GF-D8 (cell line): ENCODE measurements at places on chromosomes 5 and 9.

DNA sequence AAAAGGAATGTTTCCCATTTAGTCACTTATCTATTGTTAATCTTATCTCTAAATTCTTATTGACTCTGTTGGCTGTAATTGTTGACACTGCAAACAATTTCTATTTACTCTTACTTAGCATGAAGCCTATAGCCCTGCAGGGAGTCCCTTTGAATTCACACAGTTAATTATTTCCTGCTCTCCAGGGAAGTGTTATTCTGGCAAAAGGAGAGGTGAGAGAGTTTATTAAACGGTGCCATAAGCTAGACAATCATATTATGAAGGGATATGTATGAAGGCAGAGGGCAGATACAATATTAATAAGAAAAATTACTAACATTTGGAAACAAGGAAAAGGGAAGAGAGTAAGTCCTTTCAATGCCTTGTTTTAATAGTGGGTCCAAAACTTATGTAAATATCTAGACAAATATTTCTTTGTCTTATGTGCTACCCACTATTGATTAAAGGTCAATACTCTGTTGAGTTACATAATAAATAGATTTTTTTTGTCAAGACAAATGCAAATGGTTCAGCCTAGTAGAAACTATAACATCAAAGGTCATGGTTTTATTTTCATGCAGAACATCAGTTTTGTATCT is 107.1 kb downstream of the CDH18 start:
- no peak for DNase-seq

DNA sequence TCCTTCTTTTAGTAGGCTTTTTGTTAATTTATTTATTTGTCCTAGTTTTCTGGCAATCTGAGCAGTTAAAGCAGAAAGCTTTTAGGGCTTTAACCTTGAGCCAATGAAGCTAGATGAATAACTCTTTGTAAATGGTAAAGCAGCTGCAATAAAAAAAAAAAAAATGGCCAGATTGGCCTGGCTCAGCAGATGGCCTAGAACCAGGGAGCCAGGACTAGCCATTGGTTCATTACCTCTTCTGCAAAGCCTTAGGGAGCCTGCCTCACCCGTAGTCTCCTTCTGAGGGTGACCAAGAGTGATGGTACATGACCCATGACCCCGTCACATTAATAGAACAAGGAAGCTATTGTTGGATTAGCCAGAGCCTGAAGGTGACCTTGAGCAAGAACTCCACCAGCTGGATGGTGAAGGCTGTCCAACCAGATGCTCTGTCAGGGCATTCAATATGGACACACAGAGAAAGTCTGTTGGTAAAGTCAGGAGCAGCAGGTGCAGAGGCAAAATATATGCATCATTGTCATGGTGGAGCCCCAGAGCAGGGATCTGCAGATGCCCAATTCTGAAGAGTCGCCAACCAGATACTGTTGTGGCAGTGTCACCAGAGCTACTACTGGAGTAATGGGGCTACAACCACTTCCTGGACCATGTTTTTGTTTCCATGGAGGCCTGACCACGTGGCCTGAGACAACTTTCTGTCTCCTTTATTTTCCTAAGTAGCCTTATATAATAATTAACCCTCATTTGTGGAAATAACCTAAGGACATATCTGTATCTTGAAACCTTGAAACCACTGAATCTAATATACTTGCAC is 100.7 kb downstream of the MTX3 start:
- DNase-seq: no peak

GRCh38 chr5:76082772-76083554 is at the start of gene SV2C:
Gene SV2C (plus strand): TSS chr5:76083383. CDS start chr5:76131751, 48,368 bp downstream.
- DNase-seq: no peak

DNA sequence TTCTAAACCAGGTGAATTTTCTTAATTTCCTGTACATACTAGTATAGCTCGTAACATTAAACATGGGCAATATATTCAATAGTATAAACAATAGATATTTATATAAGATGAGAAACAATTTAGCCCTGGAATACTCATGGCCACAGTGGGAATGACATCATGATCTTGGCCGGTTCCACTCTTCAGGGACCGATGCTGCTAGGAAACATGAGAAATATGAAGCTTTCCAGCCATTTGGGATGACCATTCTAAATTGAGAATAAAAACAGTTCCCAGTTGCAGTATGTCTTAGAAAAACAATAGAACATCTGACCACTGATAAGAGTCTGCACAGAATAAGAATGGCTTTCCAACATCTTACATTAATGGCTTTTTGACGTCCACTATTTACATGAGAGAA is 33.3 kb upstream of the SLCO6A1 start:
- DNase-seq: no peak

DNA sequence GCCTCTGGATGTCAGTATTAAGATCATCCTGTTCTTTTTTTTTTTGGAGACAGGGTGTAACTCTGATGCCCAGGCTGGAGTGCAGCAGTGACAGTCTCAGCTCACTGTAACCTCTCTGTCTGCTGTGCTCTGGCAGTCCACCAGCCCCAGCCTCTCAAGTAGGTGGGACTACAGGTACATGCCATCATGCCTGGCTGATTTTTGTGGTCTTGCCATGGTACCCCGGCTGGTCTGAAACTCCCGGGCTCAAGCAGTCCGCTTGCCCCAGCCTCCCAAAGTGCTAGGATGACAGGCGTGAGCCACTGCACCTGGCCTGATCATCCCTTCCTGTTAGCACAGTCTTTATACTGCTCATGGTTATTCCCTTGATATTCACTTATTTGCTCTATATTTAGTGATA is 3.5 kb downstream of the KDM4C start:
- DNase-seq: no peak

DNA sequence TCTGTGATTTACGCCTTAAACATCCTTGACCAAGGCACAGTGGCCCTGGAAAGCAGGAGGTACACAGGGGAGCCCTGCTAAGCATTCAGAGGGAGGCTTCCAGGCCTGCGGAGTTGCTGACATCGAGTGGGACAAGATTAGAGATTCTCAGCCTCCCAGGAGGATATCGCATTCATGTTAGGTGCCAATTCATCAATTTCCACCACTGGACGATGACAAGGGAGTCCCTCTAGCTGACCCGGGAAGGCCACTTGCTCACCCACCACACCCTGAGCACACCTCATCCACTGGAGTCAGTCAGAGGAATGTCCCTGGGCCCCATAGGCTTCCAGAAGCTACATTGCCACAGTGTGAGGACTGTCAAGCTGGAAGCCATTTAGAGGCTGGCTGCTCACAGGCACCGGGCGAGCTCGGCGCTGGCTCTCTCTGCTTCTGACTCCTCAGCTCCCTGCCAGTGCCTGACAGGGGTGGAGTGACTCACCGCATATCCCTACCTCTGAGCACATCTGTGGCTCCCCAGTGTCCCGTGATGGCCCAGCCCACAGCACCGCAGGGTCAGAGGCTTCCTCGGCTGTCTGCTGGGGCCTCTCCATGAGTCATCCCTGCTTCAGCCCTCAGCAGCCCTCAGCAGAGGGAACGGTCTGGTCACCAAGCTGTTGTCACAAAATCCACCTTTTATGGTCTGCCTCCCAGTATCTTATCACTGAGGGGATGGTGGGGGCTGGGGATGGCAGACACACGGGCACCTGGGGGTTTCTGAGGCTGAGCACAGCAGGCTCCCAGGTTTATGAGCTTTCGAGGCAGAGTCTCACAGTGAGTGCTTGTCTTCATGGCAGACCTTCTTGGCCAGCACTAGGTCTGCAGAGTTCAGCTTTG is 117.5 kb downstream of the ZNF608 start:
- no peak for DNase-seq
